ENCODE measurements at places on chromosomes 4 and X.

DNA sequence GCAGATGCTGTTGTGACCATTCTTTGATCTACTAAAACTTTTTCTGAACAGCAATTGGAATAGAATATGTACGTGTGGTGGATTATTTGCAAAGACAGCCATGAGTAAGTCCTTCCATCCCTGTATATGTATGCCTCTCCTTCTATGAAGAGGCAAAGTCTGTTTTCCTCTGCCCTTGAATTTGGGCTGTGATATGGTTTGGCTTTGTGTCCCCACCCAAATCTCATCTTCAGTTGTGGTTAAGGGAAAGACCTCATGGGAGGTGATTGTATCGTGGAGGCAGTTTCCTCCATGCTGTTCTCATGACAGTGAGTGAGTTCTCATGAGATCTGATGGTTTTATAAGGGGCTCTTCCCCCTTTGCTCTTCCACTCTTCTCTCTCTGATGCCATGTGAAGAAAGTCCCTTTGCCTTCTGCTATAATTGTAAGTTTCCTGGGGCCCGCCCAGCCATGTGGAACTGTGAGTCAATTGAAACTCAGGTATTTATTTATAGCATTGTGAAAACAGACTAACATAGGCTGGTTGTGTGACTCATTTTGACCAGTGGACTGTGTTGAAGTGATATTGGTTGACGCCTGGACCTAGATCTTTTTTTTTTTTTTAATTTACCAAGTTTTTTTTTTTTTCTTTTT, 108.3 kb upstream of the CAMK2D start:
- no peak for DNase-seq

- no peak for DNase-seq
Observed at GRCh38 chr4:135497563-135498152, 1296.1 kb upstream of the PABPC4L start.

DNA sequence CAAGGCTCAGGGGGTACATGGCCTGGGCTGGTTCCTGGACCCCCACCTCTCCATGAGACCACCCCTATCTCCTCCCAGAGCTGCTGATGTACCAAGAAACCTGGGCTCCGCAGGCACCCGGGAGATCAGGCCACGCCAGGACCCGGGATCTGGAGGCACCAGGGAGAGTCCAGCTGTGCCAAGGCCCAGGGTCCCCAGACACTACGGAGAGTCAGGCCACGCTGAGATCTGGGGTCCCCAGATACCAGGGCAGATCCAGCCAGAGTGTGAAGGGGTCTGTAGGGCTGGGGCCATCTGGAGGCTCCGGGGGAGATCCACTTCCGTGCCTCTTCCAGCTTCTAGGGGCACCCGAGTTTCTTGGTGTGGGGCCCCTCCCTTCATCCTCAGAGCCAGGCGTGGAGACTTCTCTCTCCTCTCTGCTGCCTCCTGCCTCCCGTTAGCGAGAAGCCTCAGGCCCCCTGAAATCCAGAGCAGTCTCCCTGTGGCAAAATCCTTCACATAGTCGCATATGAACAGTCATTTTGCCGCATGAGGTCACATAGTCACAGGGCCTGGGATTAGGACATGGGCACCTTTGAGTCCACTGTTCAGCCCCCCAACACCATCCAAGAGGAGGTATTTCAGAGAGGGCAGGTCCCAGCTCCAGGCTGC, 9.7 kb downstream of the ABLIM2 start:
- DNase-seq: no peak

GRCh38 chrX:1899841-1900240, 285.0 kb downstream of the ASMT start:
- no peak for DNase-seq

- peak; percentile 24 for DNase-seq
Observed at GRCh38 chrX:43349363-43349762, 306.7 kb upstream of the MAOA start.

GRCh38 chr4:80422727-80423404, 87.3 kb downstream of the CFAP299 start:
- DNase-seq: no peak

- no peak for DNase-seq
Observed at GRCh38 chr4:40070387-40070786, 13.7 kb downstream of the N4BP2 start.

- DNase-seq: no peak
Observed at GRCh38 chr4:48986654-48987164, 634 bp downstream of the CWH43 start.

DNA sequence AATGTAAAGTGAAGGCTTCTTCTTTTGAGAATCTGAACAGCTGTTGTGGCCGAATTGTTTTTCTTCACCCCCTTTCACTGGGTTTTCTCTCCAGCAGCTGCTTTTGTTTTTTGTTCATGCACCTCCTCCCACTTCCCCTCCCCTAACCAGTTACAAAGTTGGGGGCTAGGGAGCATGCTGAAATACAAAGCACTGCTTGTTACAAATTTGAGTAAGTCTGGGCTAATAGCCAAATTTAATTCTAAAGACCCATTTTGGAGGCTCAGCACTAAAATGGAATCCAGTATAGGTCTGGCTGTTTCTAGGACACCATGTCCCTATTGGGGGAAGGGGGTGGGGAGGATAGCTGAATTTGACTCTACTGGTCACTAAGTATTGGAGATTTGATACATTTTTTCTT, 89.2 kb upstream of the GPM6B start:
- no peak for DNase-seq

DNA sequence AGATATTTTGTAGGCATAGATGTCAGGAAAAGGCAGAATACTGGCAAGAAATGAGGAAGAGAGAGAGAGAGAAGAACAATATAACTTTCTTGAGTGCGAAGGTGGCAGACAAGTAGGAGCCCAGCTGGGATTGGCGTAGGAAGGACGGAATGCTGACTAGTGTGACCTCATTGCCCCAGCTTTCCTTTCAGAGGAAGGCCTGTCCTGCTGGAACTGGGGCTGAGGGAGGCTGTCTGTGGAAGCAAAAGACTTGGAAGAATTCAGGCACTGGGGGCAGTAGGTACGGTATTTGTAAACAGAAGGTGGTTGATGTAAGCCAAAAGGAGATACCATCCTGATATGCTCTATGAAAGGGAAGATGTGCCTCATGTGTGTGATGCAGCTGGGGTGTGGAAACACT, 818.4 kb downstream of the ADGRL3 start:
- no peak for DNase-seq

DNA sequence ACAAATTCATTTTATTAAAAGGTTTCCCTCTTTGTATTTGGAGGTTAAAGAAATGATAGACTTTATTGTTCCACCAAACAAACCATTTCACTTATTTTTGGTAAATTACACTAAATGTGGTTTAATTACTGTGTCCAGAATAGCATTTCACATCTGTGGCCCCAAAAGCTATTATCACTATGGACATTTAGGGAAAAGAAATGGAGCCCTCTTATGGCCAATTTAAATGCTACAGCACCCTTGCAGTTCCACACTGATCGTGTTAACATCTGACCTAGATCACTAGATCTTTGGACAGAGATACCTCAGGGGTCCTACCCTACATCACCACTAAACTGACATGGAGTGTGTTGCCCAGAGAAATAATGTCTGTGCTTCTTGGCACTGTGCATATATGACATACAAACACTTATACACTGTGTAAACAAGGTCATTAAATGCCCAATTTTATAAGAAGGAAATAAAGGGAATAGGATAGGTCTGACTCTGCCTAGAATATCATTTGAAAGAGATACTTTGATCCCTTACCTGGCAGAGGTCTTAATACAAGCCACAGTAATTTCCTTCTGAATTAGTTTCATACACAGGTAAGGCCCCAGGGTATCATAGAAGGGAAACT, 163.9 kb downstream of the KDR start:
- DNase-seq: peak; percentile 32

GRCh38 chrX:11438767-11439166, 145.6 kb downstream of the AMELX start:
- no peak for DNase-seq

DNA sequence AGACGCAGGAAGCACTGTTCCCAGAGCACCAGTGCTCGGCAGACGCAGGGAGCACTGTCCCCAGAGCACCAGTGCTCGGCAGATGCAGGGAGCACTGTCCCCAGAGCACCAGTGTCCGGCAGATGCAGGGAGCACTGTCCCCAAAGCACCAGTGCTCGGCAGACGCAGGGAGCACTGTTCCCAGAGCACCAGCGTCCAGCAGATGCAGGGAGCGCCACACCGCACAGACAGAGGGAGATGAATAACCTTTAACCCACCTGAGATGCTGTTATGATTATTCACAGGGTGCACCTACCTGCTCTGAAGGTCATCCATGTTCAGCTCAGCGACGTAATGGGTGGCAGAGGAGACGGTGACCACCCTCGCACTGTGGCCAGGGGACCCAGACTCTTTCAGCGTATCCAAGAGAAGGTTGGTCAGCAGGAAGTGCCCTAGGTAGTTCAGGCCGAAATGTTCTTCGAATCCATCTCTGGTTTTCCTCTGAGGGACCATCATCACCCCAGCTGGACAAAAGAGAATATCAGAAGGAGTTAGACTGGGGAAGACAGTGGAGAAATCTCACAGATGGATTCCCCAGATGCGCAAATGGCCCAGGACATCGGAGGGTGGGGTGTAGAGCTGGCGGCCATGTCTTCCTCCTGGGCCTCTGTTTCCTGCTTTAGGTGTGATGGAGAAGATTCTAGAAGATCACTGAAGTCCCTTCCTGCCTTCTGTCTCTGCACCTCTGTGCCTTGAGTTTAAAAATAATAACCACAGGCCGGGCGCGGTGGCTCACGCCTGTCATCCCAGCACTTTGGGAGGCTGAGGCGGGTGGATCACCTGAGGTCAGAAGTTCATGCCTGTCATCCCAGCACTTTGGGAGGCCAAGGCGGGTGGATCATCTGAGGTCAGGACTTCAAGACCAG, 234.1 kb downstream of the DHRSX start:
- DNase-seq: no peak

- no peak for DNase-seq
Observed at GRCh38 chr4:114911111-114911510, 202.3 kb downstream of the NDST4 start.

DNA sequence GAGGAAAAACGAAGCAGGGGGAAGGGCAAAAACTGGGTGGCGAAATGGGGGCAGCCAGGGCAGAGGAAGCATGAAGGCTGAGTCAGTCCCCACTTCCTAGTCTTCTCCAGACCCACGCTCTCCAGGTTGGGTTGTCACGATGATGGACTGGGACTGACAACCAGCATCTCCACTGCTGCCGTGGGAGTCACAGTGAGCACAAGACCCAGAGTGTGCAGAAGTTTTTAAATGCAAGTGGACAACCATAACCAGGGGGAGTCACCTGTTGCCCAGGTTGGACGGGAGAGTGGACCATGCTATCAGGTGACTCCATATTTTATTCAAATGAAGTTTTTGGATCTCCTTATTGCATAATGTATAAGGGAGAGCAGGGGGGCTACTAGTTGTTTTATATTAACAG, 511.4 kb upstream of the ZFP42 start:
- no peak for DNase-seq

DNA sequence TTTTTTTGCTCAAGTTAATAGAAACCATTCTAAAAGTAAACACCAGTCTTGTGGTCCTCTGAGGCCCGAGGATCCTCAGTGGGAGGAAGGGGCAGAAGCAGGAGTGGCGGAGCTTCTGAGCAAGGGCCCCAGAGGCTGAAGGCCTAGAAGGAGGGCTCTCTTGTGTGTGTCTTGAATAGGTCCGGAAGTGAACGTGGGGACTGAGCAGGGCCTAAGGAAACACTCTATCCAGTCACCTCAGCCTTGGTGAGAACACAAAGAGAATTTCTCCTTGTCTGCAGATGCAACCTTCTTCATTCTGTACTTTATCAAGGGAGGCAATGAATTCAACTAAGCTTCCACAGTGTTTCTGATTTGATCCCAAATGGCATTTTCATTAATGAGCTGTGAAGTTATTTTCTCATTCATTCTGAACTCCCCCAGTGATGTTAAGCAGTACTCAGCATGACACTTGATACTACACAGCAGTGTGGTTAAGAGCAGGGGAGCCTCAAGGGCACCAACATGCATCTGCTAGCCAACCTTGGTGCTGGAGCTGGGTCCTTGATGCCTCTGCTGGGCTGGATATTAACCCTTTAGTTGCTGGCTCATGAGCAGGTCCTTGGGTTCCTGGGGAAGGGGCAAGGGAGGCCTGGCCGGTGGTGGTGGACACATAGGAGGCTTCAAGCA, 64.7 kb downstream of the RBM47 start:
- DNase-seq: no peak

DNA sequence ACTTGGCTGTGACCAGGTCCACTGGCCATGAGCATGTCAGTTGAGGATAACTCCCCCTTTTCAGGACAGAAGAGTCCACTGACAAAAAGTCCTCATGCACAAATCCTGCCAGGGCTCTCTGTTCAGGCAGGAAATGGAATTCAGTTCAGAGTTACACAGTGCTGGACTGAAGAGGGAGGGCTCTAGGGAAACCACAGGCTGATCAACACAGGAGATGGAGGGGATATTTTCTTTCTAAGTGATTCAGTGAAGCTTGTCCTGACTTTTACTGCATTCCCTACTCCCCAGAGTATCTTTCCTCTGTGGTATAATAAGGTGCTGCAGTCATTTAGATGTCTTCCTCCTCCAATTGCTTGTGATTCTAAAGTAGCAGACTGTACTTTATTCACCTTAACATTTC, 335.5 kb upstream of the IGFBP7 start:
- no peak for DNase-seq

GRCh38 chrX:133796282-133796681, 189.1 kb downstream of the GPC3 start:
- no peak for DNase-seq

GRCh38 chrX:25733148-25733547, 405.0 kb upstream of the MAGEB18 start:
- DNase-seq: no peak

DNA sequence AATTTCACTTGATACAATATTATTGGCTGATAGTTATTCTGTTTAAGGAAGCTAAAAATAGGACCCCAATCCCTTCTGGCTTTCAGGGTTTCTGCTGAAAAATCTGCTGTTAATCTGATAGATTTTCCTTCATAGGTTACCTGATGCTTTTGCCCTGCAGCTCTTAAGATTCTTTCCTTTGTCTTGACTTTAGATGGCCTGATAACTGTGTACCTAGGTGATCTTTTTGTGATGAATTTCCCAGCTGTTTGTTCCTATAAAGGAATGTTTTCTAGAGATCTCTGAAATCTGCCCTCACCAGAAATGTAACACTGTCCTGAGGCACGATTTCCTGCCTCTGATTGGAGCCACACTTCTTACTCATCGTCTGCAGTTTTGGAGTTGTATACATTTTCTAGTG, 69.4 kb upstream of the PRDM5 start:
- no peak for DNase-seq

DNA sequence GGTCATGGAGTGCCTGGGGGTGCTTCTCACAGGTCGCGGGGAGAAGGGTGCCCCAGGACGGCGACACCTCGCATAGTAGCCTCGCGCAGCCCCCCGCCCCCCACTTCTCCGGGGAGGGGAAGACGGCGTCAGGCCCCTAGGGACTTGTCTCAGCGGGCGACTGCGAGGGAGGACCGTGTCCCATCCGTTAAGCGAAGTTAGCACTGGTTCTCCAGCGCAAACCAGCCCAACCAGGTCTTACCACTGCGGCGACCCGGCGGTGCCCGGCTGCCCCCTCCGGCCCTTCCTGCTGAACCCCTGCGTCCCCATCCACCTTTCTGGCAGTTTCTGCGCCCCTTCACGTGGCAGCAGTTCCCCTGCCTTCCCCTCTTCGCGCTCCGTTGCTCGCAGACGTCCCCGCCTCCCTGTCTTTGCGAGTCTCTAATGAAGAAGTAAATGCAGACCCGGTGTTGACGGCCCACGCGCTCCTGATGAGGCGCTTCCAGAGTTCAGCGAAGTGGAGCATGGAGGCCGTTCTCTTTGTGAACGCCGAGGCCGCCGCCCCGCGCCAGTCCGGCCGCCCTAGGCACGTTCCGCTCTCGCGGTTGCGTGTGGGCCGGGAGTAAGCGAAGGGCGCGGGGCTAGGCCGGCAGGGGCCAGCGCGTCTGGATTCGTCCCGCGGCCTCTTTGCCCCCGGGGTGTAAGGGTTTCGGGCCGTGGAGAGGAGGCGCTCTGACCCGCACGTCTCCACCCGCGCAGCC, 3.0 kb downstream of the SLIT2 start:
- no peak for DNase-seq

Measured in inflammatory macrophage (primary cell).